ENCODE measurements at places on chromosomes 3 and 15.

DNA sequence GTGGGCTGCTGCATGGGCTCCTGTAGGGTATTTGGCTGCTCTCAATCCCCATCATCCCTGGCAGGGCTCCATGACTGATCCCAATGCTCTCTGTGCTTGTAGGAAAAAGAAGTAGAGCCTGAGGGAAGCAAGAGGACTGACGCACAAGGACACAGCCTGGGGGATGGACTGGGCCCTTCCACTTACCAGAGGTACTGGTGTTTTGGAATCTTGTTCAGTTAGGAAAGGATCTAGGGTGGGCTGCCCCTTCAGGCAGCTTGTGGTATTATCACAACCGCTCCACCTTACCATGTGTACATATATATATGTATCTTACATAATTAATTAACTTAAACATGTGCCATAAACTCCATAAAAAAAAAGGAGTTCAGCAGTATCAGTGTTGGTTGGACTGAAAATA lies 1.3 kb downstream of the SLC28A2 start:
- no peak for DNase-seq

DNA sequence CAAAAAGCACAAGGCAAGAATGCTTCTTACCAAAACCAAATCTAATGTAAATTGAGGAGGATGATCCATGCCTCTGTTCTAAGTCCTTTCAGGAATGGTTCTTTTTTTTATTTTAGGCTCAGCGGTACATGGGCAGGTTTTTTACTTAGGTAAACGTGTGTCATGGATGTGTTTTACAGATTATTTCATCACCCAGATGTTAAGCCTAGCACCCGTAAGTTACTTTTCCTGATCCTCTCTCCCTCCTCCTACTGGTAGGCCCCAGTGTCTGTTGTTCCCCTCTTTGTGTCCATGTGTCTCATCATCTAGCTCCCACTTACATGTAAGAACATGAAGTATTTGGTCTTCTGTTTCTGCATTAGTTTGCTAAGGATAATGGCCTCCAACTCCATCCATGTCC lies 289.2 kb upstream of the THBS1 start:
- no peak for DNase-seq

DNA sequence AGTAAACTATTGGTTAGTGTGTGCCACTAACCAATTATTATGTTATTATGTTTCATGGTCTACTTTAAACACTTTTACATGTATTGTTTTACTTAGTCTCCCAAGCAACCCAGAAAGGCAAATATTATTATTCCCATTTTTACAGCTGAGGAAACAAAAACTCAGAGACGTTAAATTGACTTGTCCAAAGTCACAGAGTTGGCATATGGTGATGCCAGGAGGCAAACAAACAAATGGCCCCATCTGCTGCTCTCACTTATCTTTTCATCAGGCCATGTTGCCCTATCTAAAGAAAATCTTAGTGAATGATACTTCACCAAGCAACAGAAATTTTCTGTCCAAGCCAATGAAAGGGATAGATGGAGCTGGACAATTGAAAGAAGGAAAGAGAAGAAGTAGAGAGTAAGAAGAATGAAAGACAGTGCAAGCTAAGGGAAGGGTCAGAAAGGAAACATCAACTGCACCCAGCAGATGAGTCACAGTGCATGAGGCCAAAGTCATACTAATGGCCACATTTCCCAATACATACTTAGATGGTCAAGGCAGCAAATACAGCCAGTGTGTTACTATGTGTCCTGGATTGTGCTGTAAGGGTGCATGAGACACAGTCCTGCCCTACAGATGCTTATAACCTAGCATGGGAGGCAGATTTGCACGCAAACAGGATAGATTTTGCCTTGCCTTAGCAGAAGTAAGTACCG lies 266.9 kb downstream of the KCNMB2 start:
- no peak for DNase-seq

GRCh38 chr3:197186887-197187588 lies 111.4 kb downstream of the DLG1 start:
- no peak for DNase-seq

DNA sequence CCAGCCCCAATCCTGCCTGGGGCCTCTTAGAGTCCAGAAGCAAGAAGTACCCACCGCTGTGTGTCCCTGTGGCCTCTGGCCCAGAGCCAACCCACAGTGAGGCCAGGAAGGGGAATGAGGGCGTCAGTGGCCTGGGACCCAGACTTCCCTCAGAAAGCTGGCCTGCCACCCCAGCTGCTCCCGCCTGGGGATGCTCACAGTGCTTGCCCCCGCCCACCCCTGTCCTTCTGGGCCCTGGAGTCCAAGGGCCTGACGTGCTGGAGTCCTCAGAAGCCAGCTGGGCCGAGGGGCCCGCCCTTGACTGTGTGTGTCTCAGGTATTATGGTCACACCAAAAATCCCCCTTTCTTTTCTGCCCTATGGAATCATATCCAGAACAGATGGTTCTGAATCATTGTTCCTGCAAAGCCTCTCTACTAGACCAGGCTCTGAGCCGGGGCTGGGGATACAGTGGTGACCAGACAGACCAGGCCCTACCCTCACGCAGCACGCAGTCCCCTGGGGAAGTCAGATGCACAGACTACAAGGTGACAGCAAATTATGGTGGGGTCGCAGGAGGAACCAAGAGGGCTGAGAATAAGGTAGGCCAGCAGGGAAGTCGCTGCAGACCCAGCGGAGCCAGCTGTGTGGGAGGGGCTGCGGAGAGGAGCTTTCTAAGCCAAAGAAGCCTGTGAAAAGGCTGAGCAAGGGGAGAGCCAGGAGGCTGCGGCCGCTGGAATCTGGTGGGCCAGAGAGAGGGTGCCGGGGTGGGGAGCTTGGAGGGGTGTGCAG lies 99.1 kb downstream of the VGLL4 start:
- no peak for DNase-seq

DNA sequence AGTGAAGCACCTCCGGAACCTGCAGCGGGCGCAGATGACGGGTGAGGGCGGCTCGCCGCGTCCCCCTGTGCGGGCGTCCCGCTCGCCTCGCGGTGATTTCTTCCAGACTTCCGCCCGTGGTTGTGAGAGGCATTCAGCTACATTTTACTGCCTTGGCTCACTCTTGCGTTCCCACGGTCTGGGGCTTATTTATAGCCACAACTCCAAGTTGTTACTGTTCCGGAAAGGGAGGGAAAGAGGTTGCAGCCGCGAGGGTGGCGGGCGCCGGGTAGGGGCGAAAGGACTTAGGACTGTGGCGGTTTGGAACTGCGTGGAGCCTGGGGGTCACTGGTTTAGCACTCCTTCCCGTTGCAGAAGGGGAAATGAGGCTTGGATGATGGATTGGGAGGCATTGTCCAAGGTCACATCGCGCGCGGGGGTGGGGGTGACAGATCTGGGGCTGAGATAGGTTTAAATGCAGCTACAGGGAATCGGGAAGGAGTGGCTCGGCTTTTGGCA lies 1.1 kb downstream of the HES1 start:
- DNase-seq = no peak

DNA sequence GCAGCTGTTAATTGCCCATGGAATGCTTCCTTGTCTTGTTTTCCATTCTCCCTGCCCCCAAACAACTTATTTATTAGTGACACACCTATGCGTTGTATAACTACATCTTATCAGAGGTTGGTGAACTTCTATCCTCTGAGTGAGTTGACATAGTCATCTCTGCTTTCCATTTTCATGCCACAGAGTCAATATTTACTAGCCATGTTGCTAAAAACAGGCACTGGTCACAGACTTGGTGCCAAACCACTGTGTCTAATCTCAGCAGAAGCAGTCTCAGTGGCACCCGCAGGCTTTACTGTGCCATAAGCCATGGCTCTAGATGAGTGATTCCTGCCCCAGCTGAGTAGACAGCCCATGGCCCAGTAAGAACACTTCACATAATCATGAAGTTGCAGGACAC lies 26.5 kb downstream of the DAPK2 start:
- no peak for DNase-seq

DNA sequence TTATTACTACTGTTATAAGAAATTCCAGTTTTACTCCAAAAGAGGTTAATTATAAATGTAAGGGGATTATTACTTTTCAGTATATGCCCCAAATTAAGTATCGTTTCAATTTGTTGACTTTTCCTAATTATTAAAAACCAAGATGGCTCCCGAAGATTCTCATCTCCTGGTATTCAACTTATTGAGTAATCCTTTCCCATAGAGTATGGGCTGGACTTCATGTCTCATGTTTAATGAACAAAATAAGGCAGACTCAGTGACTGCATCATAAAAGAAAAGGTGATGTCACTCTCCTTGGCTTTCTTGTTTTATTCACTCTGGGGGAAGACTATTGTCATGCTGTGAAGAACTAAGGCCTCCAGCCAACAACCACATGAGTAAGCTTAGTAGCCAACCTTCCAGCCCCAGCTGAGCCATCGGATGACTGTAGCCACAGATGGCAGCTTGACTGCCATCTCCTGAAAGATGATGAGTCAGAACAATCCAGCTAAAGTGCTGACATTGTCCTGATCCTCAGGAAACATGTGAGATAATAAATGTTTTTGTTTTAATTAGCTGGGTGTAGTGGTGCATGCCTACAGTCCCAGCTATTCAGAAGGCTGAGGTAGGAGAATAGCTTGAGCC lies 17.3 kb downstream of the IGF2BP2 start:
- no peak for DNase-seq

DNA sequence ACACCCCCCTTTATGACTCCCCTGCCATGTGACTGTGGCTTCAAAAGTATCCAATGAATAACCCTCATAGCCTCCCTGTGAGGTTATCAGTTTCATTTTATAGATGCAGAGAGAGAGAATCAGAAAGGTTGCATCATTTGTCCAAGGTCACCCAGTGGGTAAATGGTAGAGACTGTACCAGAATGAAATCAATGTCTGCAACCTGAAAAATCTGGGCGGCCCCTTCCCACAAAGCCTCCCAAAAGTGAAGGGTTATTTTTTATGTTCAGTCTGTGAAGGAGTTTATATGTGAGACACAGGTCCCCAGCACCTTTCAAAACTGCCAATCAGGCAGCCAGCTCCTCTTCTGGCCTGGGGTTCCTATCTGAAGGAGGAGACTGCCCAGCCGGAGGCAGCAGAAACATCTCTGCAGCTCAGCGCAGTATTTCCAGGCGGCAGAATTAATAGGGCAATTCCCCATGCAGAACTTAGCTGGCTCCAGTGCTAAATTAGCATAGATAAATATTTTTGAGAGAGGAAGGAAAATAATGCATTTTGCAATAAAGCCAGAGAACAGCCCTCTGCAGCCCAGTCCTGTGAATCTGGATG lies 130.8 kb upstream of the PRR20G start:
- no peak for DNase-seq

DNA sequence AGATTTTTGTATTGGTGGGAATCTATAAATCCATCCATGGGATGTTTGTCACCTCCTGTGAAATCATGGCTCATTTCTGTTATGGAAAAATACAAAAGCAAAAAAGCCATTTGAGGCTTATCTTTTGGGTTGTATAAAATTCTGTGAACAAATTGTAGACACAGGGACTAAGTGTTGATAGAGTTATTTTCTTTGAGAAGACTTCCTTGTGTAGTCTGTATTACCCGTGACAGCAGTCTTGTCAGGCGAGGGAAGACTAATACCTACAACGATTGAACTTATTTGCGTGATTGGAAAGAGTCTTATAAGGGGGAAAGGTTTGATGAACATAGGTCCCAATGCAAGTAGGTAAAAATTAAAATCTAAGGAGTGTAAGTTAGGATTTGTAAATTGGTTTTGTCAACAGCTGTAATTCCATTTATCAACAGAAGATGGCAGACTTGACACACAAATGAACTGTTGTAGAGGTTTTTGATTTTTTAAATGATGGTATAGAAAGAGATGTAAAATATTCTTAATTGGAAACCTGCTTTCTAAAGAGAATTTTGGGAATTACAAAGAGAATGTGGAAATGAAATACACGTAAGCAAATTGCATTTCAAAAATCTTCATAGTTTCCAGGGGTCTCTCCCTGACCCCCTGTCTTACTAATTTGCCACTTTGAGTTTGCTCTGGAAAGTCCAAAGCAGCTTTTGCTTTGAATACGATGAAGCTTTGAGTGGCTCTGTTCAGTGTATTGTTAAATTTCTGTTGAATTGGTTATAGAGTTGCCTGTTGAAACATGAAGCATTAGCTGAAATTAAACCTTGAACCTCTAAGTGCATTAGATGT lies 33.2 kb downstream of the SLC25A26 start:
- no peak for DNase-seq

DNA sequence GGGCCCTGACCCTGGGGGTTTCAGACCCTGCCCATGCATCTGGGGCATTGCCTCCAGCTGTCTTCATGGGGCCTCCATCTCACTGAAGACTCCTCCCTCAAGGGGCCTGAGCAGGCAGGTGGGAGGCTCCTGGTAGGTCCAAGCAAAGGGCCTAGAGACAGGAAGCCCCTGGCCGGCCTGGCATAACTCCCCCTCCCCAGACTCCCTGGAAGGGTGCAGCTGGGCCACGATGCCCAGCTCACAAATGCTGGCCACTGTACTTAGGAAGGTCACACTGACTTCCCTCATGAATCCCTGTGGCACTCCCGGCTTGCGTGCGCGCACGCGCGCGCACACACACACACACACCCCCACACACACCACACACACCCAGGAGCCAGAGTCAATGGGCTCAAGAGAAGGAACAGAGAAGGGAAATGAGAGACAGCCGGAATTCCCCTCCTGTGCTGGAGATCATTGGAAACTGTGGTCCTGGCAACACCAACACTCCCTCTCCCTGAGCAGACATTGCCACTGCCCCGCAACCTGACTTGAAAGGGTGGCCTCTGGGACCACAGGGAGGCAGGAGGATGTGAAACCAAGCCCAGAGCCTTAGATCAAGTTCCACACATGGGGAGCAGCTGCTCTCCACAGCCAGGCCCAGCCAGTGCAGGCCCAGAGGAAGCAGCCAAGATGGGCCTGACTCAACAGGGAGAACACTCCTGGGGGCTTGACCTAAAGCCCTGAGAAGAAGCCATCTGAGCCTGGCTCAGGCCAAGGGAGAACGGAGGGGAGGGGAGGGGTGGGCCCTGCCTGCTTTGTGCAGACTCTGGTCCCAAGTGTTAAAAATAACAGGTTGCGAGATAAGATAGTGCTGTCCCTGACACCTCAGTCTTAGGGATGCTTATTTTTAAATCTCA lies 69.7 kb downstream of the SCN5A start:
- no peak for DNase-seq

GRCh38 chr3:123082370-123083065 lies 15.7 kb downstream of the PDIA5 start:
- no peak for DNase-seq

- no peak for DNase-seq
Observed at GRCh38 chr15:42593143-42593542, 17.7 kb downstream of the STARD9 start.

All from caudate nucleus (tissue), 63 donors.